ENCODE measurements at places on chromosomes 13 and 19.
A peak's percentile ranks its signal among the peaks of the same experiment; 100 is the strongest.

- no peak for DNase-seq
Observed at GRCh38 chr13:114131583-114132418, 622 bp downstream of the RASA3 start.

GRCh38 chr19:35993923-35994598 lies 927 bp upstream of the SDHAF1 start:
- no peak for DNase-seq

DNA sequence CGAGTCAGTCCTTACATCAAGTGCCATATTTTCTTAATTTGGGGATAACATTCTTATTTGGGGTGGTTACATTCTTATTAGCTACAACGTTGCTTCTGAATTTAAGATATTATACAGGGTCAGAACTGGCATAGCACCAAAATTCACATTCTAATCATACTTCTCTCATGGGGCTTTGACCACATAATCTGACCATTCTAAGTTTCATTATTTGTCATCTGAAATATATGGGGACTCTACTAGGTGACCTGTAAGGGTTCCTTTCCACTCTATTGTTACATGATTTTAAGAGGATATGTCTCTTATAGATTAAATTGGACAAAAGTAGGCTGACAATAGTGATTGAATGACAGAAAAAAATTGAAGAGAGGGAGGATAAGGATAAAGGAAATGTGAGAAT lies 536.5 kb downstream of the KCTD12 start:
- DNase-seq: no peak

DNA sequence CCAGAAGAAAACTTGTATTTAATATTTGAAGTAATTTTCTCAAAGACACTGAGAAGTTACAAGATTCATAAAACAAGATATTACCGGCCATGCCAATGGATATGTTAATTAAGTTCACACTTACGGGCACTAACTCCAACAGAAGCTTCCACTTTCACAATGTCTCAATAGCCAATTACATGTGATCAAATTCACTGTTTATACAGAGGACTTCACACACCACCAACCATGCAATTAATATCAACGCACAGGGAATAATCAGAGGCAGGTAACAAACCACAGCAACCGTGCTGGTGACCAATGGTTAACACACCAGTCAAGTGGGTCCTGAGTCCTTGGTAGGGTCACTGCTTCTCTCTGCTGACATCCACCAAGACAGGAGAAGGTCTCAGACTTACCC lies 5.9 kb upstream of the ACOD1 start:
- DNase-seq: no peak

GRCh38 chr13:44112700-44113329 lies 233.1 kb downstream of the LACC1 start:
- DNase-seq: no peak

DNA sequence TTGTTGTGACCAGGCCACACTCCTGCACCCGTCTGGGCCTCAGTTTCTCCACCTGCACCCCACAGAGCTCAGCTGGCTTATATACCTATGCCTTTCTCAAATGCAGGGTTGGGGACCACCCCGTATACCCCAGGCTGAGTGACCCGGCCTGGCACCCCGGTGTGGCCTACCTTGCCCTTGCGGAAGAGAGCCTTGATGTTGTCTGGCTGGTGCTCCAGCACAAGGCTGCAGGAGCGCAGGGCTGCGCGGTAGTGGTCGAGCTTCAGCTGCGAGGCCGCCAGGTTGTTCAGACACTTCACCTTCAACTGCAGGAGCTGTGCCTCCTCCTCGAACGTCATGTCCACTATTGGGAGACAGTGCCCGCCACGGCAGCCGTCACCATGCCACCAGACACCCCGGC lies 5.9 kb downstream of the FKBP8 start:
- DNase-seq: no peak

GRCh38 chr13:113874579-113875428 lies 10.9 kb upstream of the GAS6 start:
- no peak for DNase-seq

GRCh38 chr13:48595431-48596429 lies 58.0 kb upstream of the CYSLTR2 start:
- DNase-seq: no peak

DNA sequence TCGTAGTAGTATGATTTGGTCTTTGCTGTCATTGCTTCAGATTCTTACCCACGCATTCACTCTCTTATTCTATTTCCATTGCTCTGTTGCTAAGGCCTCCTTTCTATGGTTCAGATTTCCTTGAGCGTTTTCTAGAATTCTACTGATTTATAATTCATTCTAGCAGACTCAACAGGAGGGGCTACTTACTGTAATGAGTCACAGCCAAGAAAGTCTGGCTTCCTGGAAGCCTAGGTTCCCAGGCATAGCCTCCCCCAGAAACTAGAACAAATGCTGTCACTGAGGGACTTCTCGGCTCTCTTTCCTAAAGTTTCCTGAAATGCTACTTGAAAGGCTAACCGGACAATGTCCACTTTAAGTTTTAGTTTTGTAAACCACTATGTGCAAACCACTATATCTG lies 47.7 kb upstream of the SPATA13 start:
- DNase-seq: no peak

GRCh38 chr13:95707035-95707434 lies 30.1 kb downstream of the DNAJC3 start:
- no peak for DNase-seq

DNA sequence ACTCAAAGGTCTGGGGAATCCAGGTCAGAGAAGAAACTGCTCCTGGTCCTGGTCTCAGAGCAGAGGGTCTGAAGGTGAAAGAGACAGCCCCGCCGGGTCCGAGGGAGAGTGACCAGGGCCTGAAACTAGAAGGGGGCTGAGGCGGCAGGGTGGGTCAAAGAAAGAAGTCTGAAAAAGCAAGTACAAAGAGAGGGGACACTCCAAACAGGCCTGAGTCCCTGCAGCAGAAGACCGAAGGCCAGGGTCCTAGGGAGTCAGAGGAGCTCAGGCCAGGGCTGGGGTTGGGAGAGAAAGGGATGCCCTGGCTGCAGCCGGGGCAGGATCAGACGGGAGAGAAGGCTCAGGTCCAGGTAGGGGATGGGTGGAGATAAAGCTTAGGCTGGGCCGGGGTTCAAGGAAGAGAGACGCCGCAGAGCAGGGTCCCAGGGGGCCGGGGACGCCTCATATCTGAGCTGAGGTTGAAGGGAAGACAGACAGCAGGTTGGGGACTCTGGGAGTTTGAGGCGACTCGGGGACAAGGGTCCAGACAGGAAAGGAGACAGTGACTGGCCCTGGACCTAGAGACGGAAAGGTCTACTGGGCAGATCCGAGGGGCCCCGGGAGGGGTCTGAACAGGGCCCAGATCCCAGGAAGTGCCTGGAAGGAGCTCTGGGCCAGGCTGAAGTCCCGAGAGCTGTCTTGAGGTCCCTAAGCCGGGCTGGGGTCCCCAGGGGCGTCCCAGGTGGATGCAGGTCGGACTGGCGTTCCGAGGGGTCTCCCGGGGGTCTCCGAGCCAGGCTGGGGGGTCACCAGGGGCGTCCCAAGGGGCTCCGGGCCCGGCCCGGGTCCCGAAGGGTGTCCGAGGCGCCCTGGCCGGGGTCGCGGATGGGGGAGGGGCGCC lies 795 bp downstream of the MLLT1 start:
- no peak for DNase-seq

GRCh38 chr13:29500386-29500785 lies 95.1 kb downstream of the SLC7A1 start:
- DNase-seq: no peak

- no peak for DNase-seq
Observed at GRCh38 chr19:16206046-16206605, 8.4 kb downstream of the AP1M1 start.

DNA sequence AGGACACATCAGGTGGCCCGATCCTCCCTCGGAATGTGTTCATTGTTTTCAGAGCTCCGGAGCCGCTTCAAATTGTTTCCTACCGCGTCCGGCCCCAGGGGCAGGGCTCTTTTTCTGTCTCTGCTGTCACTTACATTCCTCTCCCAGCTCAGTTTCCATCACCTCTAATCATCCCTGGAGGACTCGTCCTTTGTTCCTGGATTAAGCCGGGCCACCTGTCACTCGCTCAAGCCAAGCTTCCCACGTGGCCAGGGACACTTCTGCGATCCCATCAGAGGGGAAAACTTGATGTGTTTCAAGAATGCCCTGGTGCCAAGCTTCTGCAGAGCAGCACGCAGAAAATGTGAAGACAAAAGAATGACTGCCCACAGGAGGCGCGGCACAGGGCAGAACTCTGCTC lies 13.5 kb downstream of the IL17D start:
- no peak for DNase-seq

GRCh38 chr19:55590617-55591016 lies 8.7 kb downstream of the FIZ1 start:
- no peak for DNase-seq

GRCh38 chr19:49664171-49665035 lies 1.3 kb downstream of the IRF3 start:
- peak; percentile 81 for DNase-seq

GRCh38 chr19:58274771-58275201 lies 4.0 kb upstream of the ZNF8 start:
- DNase-seq: no peak

GRCh38 chr13:73341748-73342147 lies 282.9 kb downstream of the KLF5 start:
- no peak for DNase-seq

DNA sequence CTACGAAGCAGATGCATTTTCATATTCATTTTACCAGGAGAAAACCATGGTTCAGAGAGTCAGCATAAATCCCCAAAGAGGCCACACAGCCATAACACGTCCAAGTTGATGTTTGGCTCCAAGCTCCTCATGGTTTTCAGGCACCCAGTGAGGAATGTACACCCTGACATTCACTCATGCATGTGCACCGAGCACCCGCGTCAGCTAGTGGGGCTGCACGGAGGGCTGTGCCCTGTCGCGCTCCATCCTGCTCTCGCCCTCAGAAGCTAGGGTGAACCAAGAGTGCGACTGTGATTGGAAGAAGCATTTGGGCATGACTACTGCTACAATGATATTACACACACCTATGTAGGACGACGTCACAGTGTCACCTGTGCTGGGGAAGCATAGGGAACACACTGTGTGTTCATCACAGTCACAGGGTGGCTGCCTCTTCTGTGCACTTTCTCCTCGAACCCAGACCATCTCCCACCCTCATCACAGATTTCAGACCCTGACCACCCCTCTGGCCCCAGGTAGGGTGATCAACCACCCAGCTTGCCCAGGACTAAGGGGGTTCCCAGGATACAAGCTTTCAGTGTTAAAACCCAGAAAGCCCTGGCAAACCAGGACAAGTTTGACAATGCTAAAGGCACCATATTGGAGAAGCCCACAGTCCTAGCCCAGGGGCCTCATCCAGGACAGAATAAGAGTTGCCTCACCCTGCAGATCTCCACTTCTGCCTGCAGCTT lies 148.6 kb upstream of the ZNF507 start:
- DNase-seq: no peak

DNA sequence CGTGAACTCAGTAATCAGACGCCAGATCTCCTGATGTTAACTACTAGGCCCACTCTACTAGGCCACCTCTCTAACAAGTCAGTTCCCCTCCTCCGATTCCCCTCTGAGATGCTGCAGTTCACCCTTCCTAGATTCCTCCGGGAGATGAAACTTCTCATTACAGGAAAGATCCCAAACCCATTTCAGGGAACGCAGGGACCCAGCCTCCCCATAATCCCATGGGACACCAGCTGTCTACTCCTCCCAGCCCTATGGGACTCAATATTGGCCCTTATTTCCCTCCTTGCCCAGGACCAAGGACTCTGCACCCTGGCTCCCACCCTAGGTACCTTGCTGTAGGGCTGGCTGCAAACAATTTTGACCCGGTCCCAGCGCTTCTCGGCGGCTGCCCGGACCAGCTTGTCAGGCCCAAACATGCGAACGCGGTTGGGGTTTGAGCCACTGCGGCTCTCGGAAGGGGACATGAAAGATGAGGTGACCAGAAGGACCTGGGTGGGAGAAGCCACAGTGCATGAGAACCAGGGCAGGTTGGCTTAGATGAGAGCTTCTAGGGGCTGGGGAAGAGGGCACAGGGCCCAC lies 20.9 kb downstream of the XRCC1 start:
- no peak for DNase-seq

DNA sequence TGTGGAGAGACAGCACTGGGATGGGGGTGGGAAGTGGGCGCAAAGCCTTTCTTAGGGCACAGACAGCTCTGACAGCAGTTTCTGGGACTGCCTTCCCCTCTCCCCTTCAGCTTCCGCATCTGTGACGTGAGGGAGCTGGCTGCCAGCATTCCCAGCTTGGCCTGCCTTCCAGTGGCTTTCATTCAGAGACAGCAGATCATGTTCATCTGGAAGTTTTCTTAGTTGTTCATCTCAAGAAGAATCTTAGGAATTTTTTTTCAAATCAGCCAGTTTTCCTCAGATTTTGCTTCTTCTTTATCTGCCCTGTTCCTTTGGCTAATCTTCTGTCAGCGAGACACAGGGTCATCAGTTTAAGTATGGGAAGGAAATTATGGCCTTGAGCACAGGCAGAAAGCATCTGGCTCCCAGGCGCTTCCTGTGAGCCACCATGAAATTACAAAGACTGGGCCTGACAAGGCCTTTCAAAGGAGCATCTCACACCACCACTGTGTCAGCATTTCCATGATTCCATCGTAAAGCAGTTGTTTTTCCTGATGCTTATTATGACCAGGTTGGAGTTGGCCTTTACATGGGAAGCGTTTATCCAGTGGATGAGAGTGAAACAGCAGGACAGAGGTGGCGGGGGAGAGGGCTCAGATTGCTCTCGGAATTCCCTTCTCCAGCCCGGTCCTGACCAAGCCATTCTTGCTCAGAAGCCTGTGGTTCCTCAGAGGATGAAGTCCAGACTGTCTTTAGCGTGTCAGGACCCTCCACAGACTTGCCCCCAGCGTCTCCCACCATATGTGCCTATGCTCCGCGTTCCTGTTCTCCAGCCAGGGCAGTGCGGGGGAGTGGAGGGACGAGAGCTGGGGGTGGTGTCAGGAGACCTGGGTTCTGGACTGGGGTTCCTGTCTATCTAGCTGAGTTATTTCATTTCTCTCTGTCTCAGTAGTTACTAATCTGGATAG lies 43.6 kb downstream of the ARHGAP35 start:
- DNase-seq: no peak

DNA sequence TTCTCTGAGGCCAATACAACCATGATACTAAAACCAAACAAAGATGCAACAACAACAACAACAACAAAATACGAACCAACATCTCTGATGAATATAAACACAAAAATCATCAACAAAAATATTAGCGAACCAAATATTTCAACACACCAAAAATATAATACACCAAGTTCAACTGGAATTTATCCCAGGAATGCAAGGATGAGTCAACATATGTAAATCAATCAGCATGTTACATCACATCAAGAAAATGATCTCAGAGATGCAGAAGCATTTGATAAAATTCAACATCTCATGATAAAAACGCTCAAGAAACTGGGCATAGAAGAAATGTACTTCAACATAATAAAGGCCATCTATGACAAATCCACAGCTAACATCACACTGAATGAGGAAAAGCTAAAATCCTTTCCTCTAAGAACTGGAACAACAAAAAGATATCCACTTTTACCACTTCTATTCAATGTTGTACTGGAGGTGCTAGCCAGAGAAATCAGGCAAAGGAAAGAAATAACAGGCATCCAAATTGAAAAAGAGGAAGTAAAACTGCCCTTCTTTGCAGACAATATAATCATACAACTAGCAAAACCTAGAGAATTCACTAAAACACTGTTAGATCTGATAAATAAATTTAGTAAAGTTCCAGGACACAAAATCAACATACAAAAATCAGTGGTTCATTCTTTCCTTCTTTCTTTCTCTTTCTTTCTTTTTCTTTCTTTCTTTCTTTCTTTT lies 2448.7 kb upstream of the PCDH20 start:
- no peak for DNase-seq

All from thymus (tissue), 14 donors.